ENCODE measurements at places on chromosomes 7 and 10.

DNA sequence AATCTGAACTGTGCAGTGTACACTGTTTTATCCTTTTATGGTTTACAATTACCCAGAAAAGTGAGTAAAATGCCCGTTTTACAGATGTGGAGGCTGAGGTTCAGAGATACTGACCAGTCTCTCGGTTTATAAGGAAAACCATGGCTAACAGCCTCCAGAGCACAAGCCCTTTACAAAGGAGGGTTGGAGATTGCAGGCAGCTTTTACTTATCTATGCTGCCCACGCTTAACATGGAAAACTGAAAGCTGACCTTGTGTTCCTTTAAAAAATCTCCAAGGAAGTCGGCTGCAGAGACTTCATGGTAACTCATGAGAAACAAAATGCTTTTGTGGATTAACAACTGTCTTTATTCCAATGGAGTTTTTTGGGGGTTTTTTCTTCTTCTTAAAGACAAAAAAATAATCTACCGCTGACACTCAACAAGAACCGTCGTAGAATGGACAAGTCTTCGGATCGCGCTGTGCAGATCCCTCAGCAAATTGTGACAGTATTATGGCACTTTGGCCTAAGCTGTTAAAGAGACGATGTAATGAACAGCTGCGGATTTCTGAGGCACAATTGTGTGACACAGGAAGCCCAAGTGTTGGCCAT is 654 bp upstream of the SLF2 start:
- no peak for DNase-seq

GRCh38 chr7:46508583-46508982 is 587.5 kb upstream of the IGFBP3 start:
- no peak for DNase-seq

DNA sequence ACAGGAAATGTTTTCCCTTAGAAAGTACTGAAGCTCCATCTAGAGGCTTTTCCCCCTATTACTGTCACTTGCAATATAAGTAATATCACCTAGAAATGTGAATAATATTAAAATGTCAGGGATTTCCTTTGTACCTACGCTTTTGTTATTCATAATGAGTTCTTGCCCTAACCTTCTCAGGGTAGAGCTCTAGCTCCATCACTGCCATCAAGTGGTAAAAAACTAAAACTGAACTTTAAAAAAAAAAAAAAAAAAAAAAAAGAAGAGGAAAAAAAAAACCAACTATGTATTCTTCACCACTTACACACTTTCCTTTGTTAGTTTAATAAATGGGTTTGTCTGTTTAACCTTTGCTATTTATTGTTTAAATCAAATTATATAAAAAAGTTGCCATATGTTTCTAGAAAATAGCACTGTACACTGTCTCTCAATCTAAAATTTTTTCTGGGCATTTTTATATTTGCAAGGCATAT is 49.9 kb downstream of the DNAJC1 start:
- DNase-seq: no peak

DNA sequence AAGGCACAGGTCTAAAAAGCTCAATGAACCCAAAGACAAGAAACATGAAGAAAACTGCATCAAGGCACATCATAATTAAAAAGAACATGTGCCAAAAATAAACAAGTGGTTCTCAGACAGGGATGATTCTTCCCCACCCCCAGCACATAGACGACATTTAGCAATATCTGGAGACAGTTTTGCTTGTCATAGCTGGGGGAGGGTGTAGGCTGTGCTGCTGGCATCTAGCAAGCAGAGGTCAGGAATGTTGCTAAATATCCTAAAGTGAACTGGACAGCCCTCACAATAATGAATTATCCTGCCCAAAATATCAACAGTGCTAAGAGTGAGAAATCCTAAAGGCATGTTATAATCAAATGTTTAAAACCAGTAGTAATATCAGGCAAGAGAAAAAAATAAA is 122.6 kb downstream of the MICU1 start:
- no peak for DNase-seq

DNA sequence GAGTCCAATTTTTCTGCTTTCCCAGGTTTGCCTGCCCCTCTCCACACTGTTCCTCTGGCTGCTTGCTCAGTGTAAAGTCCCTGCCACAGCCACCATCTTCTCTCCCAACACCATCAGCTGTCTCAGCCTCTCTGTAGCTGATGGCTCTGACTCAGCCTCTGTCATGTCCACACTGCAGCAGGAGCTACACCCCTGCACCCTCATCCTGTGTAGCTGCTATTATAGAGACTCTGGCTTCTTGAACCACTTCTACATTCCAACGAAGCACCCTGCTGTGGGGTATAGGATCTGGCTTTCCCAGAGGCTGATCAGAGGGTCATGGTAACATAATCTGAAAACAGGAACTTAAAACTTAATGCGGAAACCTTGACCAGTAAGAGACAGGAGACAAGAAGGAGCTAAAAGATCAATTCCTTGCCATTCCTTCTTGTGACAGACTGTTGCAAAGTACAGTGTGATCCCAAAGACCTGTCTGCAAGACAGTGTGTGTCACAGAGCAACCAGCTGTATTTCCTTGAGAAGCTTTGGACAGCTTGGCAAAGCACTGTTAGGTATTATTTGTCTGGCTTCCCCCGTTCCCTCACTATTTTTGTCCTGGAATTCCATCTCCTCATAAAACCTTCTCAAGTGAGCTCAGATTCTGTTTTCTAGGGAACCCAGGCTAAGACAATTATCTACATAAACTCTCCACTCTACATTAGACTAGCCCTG is 42.3 kb downstream of the NRCAM start:
- DNase-seq: no peak

DNA sequence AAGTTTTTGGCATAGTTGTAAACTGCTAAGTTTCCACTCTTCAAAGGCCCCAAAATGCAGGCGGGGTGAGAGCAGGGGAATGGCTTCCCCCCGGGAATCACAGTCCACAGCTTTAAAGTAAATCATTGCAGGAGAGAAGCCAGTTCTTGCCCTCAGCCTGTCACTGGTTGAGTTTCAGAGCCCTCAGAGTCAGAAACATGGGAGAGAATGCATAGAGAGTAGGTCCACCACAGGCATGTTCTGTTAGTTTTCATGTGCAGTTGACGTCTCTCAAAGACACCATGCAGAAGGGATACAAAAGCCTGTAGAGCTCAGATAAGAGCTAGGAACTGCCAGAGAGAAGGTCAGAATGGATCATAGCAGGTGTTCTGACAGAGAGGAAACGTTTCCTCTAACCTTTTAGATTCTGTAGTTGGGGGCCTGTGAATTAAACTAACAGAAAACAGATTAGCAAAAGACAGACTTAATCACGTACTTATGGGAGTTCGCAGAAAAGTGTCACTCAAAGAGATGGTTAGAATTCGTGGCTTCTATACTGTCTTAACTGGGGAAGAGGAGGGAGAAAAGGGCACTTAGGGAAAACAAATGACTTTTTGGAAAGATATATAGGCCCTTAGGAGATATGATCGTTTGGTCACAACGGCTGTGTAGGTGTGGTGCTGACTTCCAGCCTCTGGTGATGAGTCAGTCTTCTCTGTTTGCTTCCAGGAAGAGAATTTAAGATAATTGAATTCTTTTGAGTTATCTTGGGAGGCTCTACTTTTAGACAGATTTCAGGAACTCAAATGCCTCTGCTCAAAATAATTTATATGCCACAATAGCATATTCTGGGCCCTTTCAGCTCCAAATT is 48.0 kb upstream of the MSRB2 start:
- DNase-seq: no peak

DNA sequence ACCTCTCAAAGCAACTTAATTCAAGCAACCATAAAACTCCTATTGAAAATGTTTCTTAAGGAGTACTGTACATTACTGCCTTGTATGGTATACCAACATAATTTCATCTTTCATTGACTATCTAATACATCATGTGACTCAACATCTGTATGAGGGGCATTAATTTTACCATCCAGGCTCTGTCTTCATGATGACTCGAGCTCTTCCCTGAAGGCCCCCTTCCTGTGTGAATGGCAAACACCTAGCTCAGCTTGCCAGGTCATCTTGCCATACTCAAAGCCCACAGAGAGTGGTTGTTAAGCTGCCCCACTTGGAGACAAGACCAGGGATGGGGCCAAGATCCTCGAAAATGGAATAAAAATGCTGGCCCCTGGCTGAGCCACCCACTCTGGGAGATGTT is 82.4 kb downstream of the SGMS1 start:
- DNase-seq: no peak

- no peak for DNase-seq
Measured at GRCh38 chr7:28739826-28740225, 218.3 kb downstream of the TRIL start.

DNA sequence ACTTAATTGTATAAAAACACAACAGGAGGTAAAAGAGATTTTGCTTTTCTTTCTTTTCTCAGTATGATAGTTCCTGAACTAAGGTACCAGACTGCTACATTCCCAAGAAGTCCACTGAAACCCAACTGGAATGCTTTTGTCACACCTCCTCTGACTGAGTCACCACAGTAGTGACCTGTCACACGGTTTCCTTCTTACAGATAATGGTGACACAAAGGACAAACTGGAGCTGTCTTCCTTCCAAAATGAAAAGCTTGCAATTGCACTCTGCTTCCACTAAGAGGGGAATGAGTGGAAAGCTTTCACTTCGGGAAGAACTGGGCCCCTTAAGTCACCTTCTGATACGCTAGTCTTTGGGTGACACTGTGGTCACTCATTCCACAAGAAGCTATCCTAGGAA is 122.2 kb downstream of the KMT2E start:
- DNase-seq: no peak

- DNase-seq: no peak
Measured at GRCh38 chr10:102648889-102649796, 4.9 kb downstream of the TRIM8 start.

- DNase-seq: no peak
Measured at GRCh38 chr7:30019960-30020359, 6.5 kb downstream of the FKBP14 start.

DNA sequence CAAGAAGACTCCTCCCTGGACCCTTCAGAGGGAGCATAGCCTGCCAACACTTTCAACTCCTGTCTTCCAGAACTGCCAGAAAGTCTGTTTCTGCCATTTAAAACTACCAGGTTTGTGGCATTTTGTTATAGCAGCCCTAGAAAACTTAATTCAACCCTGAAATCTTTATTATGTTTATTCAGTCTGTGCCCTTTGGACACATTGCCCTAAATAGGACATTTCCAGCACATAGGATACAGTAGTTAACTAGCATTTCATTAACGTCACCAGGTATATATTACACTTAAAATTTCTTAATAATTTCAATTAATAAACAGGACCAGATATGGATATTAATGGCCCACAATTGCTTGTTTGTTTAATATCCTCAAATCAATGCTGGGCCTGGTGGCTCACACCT is 54.3 kb downstream of the KCNH2 start:
- no peak for DNase-seq

GRCh38 chr10:80443531-80443974 is 10.6 kb upstream of the TSPAN14 start:
- DNase-seq: no peak
